Caki2 (cell line): ENCODE measurements at places on chromosomes 1 and 21. TPM values are rescaled to one million over a fixed set of nuclear protein-coding genes. Genes with fewer than 3 reads are reported as not detected.

GJA9 gene
- not detected in 2 replicates for total RNA-seq

- no peak for DNase-seq
Measured at GRCh38 chr1:117058810-117059209, 1.3 kb upstream of the TTF2 start.

C1orf185 gene
- not detected in 2 replicates for total RNA-seq

GRCh38 chr1:6016191-6016865 lies 24.1 kb upstream of the NPHP4 start:
- no peak for DNase-seq

DNA sequence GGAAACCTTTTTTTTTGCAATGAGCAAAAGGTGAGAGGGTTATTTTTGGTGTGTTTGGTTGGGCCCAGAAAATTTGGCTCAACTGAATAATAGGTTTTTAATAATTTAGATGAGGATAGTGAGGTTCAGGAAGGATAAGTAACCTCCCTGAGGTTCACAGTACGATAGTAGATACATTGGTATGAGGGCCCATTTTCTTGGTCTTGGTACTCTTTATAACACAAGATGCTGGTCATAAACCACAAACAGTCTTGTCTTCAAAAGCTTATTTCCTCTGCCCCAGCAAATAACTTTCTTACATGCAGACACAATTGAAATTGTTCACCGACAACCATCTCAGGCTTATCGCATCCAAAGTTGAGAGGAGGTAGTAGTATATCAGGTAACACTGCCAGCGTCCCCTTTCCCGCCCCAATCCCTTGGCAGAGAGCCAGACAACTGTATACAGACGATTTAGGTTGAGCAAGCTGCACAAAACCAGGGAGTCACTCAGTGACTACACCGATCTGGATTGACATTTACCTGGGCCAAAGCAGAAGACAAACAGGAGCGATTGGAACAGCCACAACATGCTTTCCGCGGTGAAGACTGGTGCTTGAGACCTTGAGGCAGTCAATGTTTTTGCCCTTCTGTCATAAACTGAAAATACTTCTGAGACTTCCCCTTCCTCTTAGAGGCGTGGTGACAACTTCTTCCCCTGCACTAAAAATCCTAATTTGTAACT lies at the start of gene SLAMF6:
Gene SLAMF6 (minus strand): TSS at position 634 of the 724 bp plus-strand sequence. CDS start 63 bp downstream, at position 571.
- no peak for DNase-seq
